Mesothelial cell of epicardium (in vitro differentiated cells): ENCODE measurements at places on chromosomes 6 and 20.
A peak's percentile ranks its signal among the peaks of the same experiment; 100 is the strongest.

DNA sequence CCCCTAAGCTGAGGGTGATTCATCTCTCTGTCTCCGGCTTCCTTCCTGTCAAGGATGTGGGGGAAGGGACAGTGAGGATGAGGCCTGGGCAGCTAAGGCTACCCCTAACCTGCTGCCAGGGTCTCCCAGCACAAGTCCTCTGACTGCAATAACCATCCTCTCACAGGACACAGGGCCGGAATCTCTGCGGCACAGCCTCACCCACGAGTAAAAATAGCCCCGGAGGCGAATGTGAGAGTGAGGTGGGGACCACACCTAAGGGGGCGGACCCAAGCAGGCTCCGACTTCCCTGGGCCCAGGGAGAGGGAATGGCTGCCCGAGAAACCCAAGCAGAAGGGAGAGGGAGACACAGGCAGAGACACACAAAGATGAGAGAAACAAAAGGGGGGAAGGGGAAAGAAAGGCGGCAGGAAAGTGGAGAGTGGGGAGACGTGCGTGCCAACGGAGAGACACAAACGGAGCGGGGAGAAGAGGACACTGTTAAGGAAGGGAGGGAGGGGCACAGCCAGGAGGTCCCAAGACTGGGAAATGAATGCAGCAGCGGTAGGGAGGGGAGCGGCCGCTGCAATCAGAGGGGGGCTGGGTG, 1.4 kb downstream of the CLIC1 start:
- H3K36me3 ChIP-seq: peaks cover 19% of the 10 kb centered on the region
- peak; percentile 59 for DNase-seq
- peaks cover 59% of the 10 kb centered on the region for H3K4me1 ChIP-seq
- no peaks in the 10 kb centered on the region for H3K27me3 ChIP-seq
- H3K27ac ChIP-seq: peak overlapping the region; percentile 99

DNA sequence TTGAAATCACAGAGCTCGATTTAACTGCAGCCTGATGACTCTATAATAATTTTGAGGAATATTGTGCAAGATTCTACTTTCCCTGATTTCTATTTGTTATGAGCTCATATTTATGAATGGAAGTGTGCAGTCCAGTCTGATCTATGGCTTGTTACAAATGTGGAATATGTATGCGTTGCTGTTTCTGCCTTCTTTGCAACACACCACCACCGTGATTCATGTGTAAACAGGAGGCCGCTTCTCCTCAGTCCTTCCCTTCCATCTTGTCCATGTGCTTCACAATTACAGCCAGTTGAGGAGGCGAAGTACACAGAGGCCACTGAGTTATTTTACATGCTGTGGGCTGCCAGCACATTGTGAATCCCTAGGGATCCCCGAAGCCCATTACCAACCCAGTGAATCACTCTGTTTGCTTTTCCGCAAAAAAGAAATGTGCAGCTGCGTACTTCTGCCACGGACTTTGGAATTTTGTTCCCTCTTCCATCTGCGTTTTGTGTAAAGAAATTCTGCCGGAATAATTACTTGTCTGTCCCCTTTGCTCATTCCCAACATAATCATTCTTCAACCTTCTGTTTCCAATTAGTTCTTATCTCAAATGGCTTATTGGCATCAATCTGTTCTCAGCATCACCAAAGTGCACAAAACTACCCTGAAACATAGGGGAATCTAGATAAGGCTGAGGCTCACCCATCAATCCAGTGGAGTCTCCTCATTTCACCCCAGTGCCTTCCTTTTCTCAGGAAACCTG, 551.6 kb upstream of the CITED2 start:
- H3K4me1 ChIP-seq: peaks cover 21% of the 10 kb centered on the region
- no peaks in the 10 kb centered on the region for H3K36me3 ChIP-seq
- no peak for DNase-seq
- H3K4me3 ChIP-seq: no peak overlapping the region

DNA sequence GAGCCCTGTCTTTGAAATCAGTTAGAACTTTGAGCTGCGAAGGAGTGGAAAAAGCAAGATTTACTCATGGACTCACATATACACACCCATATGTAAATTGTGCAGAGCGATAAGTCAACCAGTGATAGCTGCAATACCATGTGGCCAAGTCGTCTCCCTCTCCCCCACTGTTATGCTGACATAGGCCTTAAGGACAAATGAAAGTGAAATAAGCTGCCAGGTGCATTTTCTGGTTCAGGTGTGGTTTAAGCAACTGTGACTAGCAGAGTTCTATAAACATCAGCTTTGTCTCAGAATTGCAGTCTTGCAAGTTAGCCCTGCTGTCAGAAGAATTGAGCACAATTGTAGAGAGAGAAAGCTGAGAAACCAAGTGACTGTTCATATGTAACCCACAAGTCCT, 9.6 kb downstream of the FAM83B start:
- H3K27ac ChIP-seq: peak overlapping the region; percentile 39
- no peak for DNase-seq
- H3K4me3 ChIP-seq: no peak overlapping the region
- H3K36me3 ChIP-seq: peaks cover 18% of the 10 kb centered on the region

DNA sequence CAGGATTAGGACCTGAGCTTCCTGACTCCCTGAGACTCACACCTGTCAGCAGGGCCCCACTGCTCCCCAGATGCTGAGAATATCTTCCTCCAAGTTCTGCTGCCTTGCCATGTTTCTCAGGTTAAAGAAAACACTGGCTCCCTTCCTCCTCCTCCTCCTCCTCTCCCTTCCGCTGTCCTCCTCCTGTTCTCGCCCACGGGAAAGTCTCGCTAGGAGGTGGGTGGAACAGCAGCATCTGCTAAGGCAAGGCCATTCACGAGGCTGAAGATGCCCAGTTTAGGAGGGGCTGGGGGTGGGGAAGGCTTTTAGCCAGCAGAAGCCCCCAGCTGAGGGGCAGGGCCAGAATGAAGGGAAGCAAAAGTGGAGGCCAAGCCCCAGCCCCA, 23.8 kb downstream of the KCNK15 start:
- H3K4me1 ChIP-seq: no peaks in the 10 kb centered on the region
- DNase-seq: no peak
- peaks cover 19% of the 10 kb centered on the region for H3K27me3 ChIP-seq
- H3K4me3 ChIP-seq: no peak overlapping the region
- no peaks in the 10 kb centered on the region for H3K36me3 ChIP-seq
